ENCODE measurements at places on chromosomes 13 and 19.

DNA sequence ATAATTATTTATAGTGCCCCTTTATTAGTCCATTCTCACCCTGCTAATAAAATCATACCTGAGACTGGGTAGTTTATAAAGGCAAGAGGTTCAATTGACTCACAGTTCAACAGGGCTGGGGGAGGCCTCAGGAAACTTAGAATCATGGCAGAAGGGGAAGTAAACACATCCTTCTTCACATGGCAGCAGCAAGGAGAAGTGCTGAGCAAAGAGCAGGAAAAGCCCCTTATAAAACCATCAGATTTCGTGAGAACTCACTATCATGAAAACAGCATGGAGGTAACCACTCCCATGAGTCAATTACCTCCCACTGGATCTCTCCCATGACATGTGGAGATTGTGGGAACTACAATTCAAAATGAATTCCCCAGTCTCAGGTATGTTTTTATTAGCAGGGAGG is 89.9 kb upstream of the STARD13 start:
- no peak for DNase-seq

DNA sequence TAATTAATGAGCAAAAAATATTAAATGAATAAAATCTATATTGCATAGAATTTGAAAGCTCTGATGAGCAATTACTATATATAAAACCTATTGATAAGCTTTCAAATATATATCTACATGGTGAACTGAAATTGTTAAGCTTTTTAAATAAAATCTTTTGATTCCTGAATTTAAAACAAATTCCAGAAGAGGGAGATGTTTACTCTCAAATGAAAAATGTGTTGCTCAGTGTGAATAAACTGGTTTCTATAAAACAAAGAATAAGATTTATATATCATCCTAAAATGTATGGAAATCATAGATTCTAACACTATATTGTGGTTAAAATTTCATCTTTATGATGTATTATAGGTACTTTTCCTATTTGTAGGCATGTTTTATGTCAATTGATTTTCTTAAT is 171.5 kb upstream of the SLITRK6 start:
- no peak for DNase-seq

GRCh38 chr13:21980049-21980448 is 309.2 kb downstream of the FGF9 start:
- DNase-seq, result no peak

GRCh38 chr19:42330241-42330711 is 4.8 kb downstream of the MEGF8 start:
- no peak for DNase-seq

DNA sequence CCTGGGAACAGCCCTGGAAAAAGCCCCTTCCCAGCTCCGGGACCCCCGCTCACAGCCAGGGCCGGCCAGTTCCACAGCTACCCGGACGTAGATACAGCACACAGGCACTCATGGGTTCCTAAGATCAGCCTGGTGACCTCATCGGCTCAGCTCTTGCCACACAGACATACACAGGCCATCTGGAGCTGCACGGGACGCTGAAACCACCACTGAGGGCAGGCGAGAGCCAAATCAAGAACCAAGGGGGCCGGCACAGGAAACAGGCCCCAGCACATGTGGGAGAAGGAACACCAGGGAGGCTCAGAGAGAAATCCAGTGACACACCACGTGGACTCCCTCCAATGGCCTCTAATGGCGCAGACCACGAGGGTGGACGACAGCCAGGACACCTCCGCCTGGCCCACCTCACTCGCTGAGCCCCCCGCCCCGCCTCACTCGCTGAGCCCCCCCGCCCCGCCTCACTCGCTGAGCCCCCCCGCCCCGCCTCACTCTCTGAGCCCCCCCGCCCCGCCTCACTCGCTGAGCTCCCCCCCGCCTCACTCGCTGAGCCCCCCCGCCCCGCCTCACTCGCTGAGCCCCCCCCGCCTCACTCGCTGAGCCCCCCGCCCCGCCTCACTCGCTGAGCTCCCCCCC is 69.7 kb upstream of the C13orf46 start:
- no peak for DNase-seq

GRCh38 chr13:22936228-22936627 is 244.6 kb upstream of the SGCG start:
- no peak for DNase-seq

DNA sequence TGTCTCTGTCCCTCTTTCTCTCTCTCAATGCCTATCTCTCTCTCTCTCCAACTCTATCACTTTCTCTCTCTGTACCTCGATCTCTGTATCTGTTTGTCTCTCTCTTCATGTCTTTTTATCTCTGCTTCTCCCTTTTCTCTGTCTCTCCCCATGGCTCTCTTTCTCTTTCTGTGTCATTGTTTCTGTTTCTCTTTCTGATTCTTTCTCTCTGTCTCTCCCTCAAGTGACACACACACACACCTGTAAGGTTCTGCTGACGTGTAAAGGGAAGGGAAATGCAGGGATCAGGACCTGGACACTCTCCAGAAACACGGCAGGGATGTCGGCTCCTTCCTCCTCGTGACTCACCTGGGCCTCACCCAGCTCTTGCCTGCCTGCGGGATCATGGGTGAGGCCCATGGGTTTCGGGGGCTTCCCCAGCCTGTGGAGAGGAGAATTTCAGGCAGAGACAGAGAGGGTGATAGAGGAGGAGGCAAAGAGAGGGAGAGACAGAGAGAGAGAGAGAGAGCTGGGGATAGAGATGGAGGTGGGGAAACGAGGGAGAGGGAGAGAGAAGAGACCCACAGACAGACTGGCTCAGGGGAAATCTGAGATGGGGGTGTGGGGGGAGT is 5.4 kb upstream of the PLAUR start:
- DNase-seq, result no peak
